Activated T-helper 1 cell treated with anti-CD3 and anti-CD28 coated beads, Interleukin-12 subunit alpha, Interleukin-12 subunit beta, Interleukin-2, Interleukin-4 antibody, amounts not matched to agents 30 ng/mL and 10 ng/mL and 1 ng/mL, durations not matched to agents 14 hours and 24 hours and 36 hours (primary cell): ENCODE measurements at places on chromosomes 4 and X.

DNA sequence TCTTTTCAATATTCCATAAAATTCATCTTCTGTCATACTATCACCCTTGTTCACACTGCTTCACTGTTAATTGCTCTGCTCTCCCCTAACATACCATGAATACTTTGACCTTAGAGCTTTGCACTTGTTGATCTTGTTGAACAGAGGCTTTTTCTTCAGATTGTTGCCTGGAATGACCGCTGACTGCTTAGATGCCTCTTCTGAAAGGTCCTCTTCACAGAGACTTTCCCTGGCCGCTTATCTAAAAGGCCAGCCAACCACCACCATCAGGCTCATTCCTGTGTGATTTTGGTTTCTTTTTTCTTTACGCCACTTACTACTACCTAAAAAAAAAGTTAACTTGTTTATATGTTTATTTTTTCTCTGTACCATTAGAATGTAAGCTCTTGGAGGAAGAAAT lies 667.7 kb downstream of the STPG2 start:
- no peak for DNase-seq

DNA sequence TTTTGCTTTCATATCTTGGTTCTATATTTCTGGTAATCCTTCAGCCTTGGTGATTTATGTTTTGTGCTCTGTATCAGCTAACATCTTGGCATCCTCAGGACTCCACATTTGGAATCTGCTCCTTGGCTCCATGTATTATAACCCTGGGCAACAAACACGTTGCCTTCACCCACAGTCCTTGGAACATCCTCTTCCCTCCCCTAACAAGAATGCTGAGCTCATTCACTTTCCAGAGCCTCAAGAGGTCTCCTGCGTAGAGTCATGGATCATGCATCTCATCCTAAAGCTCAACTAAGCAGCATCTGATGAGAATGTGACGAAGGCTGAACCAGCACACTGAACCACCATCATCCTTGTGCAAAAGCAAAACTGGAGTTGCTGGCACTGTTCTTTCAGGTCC lies 60.5 kb upstream of the C1GALT1C1 start:
- no peak for DNase-seq

GRCh38 chrX:72079607-72080006 lies 52.1 kb downstream of the RTL5 start:
- DNase-seq: no peak

GRCh38 chrX:1598876-1599790 lies 7.7 kb downstream of the AKAP17A start:
- no peak for DNase-seq

GRCh38 chr4:152106113-152106763 lies 345.4 kb upstream of the GATB start:
- DNase-seq: no peak

GRCh38 chrX:13077168-13077567 lies 32.7 kb upstream of the FAM9C start:
- no peak for DNase-seq

- DNase-seq: no peak
These were observed 467.0 kb downstream of the PCDH18 start for GRCh38 chr4:137065311-137065710.

DNA sequence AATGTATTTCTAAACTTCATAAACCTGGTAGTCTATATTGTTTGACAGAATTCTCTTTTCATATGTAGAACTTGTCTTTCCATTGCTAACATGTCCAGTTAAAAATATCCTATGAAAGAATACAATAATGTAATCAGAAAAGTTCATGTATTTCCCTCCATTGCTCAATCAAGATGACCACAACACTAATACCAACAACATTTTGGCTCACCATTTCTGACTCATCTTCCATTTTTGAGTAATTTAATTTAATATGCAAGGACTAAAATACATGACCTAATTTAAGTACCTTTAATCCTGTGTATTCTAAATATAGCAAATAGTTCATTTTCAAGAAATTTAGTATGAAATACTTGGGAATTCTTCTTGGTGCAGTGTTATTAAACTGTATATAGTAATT lies 239.5 kb upstream of the GPC4 start:
- no peak for DNase-seq

- no peak for DNase-seq
These were observed 635 bp upstream of the PHF8 start for GRCh38 chrX:54044877-54045338.

DNA sequence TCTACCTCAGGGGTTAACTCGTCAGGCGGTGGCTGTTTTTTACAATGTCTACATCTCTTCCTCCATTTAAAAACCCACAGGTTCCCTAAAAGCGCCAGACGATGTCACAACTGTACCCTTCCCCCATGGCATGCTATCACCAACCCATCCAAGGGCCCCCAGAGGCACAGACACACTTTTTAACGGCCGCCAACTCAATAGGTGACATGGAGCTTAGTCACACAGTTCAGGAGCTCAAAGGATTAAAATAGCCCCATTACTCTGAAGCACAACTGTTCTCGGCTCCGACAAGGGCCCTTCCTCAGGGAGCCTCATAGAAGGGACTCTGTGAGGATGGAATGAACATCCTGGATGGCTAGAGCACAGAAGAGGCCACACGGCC lies 12.4 kb downstream of the SH3KBP1 start:
- no peak for DNase-seq

DNA sequence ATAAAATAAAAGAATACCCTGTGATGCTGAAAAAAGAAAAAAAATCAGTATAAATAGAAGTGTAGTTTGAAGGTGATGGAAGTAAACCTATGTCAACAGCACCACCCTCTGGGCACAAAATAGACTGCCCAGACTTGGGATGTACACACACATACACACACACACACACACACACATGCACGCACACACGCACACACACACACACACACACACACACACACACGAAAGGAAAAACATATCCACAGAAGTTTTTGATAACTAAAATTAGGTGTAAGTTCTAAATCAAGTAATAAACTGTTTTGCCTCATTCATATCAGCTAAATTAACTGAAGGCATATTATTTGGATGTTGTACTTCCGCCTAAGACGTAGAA lies 40.5 kb downstream of the ANXA5 start:
- no peak for DNase-seq

GRCh38 chr4:119746951-119747350 lies 118.3 kb upstream of the PDE5A start:
- no peak for DNase-seq

DNA sequence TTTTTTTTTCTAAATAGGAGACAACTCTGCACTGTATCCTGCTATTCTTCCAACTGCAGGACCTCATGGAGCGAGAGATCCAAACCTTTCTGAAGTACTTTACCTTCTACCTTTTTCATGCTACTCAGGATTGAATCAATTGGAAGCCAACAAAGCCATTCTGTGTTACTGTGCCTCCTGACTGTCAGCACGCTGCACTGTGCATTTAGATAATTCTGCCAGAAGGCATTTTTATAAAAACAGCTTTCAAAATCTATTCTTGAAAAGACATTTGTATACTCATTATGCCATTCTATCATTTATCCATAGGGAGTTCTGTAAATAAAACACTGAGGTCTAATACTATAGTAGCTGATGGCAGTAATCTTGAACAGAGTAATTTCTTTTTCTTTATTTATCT lies 142.8 kb downstream of the SLIT2 start:
- DNase-seq: no peak

DNA sequence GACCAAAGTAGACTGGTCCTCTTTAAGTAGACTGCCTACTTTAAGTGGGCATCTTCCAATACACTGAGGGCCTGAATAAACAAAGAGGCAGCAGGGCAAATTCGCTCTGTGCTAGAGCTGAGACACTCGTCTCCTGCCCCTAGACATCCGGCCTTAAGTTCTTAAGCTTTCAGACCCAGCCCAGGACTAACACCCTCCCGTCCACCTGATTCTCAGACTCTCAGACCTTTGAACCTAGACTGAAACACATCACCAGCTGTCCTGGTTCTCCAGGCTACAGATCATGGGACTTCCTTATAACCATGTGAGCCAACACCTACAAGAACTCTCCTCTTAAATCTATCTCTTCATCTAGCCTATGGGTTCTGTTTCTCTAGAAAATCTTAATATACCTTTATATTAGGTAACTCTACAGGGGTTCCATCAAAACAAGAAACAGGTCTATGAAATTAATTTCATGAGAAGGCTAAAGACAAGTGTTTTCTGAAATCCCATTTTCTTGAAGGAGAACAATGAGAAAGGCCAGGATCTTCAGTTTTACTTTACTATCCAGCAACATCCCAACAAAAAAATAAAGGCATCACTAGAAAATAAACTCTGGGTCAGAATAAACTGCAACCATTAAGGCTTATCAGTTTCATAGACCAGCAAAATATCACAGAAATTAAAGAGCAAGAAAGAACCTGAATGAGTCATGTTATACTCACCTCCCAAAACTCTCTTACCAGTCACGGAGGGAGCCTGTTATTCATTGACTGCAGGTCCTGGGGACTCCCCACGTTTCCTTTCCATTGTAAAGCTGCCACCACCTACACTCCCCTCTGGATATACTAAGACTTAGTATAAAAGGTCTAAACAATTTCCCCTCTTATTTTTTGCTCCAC lies 14.8 kb downstream of the ADGRA3 start:
- DNase-seq: no peak

- no peak for DNase-seq
These were observed 139.6 kb downstream of the UNC5C start for GRCh38 chr4:95409127-95409526.

DNA sequence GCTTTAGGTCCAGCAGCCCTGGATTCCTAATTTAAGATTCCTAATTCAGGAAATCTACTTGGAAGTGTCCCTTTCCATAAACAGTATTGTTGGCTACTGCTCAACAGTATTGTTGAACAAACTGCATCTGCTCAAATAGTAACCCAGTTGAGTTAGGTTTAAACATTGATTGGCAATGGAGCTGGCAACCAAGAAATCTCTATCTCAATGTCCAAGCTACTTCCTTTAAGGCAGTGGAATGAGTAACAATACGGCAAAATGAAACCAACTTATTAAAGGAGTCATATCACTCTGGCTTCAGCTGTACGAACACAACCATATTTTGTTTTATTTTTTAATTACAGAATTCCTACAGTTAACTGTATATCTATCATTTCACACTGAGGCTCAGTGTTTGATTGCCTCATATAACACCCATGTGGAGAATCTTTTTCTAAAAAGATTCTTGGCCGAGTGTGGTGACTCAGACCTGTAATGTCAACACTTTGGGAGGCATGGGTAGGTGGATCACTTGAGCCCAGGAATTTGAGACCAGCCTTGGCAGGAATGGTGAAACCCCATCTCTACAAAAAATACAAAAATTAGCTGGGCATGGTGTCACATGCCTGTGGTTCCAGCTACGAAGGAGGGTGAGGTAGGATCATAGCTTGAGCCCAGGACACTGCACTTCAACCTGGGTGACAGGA lies 71.7 kb upstream of the IL13RA1 start:
- no peak for DNase-seq

DNA sequence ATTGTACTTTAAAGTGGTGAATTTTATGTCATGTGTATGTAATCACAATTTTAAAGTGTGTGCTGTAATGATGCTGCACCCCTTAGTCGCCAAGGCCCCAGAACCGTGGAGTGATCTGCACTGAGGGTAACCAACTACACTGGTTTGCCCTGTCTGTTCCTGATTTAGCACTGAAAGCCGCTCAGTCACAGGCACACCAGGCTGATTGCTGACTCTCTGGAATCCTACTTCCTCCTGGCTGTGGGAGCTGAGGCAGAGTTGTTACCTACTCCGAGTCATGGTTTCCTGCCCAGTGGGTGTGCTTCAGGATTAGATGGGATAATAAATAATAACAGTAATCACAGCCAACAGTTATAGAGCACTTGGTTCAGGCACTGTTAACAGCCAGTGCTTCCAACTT lies 645.4 kb downstream of the BCOR start:
- DNase-seq: no peak

GRCh38 chr4:22574880-22575279 lies 59.0 kb upstream of the ADGRA3 start:
- DNase-seq: no peak

DNA sequence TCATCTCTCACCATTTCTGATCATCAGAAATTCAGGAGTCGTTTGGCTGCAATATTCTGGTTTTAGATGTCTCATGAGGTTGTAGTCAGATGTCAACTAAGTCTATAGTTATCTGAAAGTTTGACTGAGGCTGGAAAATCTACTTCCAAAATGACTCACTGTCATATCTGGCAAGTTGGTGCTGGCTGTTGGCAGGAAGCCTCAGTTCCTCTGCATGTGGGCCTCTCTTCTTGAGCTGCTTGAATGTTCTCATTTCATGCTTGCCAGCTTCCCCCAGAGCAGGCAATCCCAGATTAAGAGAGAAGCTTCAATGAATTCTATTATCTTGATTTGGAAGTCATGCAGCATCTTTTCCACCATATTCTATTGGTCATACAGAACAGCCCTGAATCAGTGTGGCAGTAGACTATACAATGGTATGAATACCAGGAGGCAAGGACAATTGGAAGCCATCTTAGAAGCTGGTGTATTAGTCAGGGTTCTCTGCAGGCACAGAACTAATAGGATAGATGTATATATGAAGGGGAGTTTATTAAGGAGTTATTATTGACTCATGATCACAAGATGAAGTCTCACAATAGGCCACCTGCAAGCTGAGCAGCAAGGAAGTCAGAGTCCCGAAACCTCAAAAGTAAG lies 46.8 kb upstream of the ELF2 start:
- DNase-seq: no peak

DNA sequence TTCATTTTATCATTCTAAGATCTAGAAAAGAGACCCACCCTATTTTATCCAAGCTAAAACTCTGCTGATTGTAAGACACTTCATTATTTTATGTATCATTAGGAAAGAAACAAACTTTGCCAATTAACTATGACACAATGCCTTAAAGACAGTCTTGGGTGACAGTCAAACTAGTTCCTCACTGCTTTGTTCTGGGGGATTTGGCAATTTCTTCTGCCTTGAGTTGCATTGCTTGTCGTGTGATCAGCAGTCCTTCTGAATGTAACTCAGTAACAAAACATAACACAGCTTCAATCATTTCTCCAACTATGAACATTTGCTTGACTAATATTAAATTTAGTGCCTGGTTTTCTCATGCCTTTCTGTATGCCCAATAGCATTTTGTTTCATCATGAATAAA lies 577.9 kb upstream of the DIPK2B start:
- no peak for DNase-seq

DNA sequence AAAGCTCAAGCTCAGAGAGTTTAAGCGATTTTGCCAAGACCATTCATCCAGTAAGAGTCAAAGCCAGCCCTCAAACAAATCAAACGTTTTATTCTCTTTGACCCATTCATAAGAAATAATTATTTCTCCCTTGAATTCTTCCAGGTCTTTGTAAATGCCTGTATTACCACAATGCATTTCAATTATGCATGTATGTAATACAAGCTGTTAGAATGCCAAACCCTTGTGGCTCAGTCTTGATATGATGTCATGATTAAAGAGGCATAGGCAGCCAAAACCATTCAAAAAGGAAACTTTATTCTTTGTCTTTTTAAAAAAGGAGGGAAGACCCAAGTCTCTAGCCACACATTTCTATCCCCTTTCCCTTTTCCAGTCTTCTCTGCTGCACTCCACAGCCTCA lies 56.5 kb upstream of the PGM2 start:
- DNase-seq: no peak

GRCh38 chr4:69039071-69039470 lies 57.2 kb upstream of the UGT2B7 start:
- no peak for DNase-seq

- DNase-seq: peak; percentile 0
These were observed 50.4 kb downstream of the USP11 start for GRCh38 chrX:47283015-47283771.

GRCh38 chr4:84677093-84677492 lies 94.2 kb downstream of the CDS1 start:
- DNase-seq: no peak
